ENCODE measurements at places on chromosomes 13 and 19.

DNA sequence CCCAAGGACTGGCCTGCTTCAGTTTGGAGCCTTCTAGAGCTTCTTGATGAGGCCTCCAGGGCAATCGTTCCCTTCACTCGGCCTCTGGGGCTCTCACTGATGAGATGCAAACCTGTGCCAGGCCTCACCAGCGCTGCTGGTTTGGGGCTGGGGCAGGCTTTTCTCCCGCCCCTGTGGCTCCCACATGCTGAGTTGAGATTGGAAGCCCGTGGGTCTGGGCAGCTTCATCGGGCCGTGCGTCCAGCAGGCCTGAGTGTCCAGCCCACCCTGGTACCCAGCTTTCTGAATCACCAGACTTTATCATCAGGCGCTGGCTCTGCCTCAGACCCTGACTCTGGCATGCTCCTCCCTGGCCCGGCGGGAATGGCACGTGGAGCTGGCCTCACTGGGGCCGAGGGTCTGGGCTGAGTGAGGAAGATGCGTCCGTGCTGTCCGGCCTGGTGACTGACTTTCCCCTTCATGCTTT is 4.3 kb downstream of the CALM3 start:
- no peak for DNase-seq
- H3K4me3 ChIP-seq: no peak overlapping the region

GRCh38 chr13:43267916-43268315 is 244.5 kb downstream of the DNAJC15 start:
- no peaks in the 10 kb centered on the region for H3K27me3 ChIP-seq
- DNase-seq: no peak
- no peak overlapping the region for H3K27ac ChIP-seq
- no peak overlapping the region for H3K4me3 ChIP-seq
- no peaks in the 10 kb centered on the region for H3K36me3 ChIP-seq

- H3K27me3 ChIP-seq: no peaks in the 10 kb centered on the region
- H3K4me1 ChIP-seq: peaks cover 31% of the 10 kb centered on the region
- DNase-seq: no peak
Measured at GRCh38 chr19:45250216-45250831, 747 bp upstream of the MARK4 start.

GRCh38 chr19:42467183-42467760 is 24.5 kb upstream of the CXCL17 start:
- H3K27me3 ChIP-seq: no peaks in the 10 kb centered on the region
- no peaks in the 10 kb centered on the region for H3K36me3 ChIP-seq
- H3K27ac ChIP-seq: no peak overlapping the region
- no peak overlapping the region for H3K4me3 ChIP-seq

- peaks cover 8% of the 10 kb centered on the region for H3K4me1 ChIP-seq
- no peaks in the 10 kb centered on the region for H3K36me3 ChIP-seq
- no peak for DNase-seq
- H3K27me3 ChIP-seq: no peaks in the 10 kb centered on the region
Measured at GRCh38 chr19:39205449-39205764, 1.3 kb upstream of the SYCN start.

GRCh38 chr19:9819596-9819909 is 674 bp upstream of the FBXL12 start:
- no peaks in the 10 kb centered on the region for H3K27me3 ChIP-seq
- H3K36me3 ChIP-seq: no peaks in the 10 kb centered on the region
- H3K27ac ChIP-seq: peak overlapping the region; percentile 64
- no peak overlapping the region for H3K4me3 ChIP-seq

- H3K4me1 ChIP-seq: no peaks in the 10 kb centered on the region
- H3K36me3 ChIP-seq: no peaks in the 10 kb centered on the region
- H3K27me3 ChIP-seq: no peaks in the 10 kb centered on the region
- no peak for DNase-seq
- H3K4me3 ChIP-seq: no peak overlapping the region
Measured at GRCh38 chr13:110726726-110727125, 13.2 kb downstream of the ING1 start.

GRCh38 chr19:17468302-17469091 is 1.8 kb upstream of the SLC27A1 start:
- H3K4me1 ChIP-seq: peaks cover 30% of the 10 kb centered on the region
- H3K4me3 ChIP-seq: no peak overlapping the region
- H3K27me3 ChIP-seq: no peaks in the 10 kb centered on the region
- no peak for DNase-seq
- no peaks in the 10 kb centered on the region for H3K36me3 ChIP-seq

- DNase-seq: no peak
- no peaks in the 10 kb centered on the region for H3K36me3 ChIP-seq
- H3K4me1 ChIP-seq: no peaks in the 10 kb centered on the region
Measured at GRCh38 chr13:34241332-34241731, 423.4 kb downstream of the RFC3 start.

GRCh38 chr13:111076155-111077013 is 38.7 kb upstream of the ARHGEF7 start:
- no peak overlapping the region for H3K27ac ChIP-seq
- H3K27me3 ChIP-seq: no peaks in the 10 kb centered on the region
- no peak overlapping the region for H3K4me3 ChIP-seq
- no peaks in the 10 kb centered on the region for H3K36me3 ChIP-seq

GRCh38 chr19:33868788-33869412 is 72.2 kb downstream of the KCTD15 start:
- DNase-seq: no peak
- no peaks in the 10 kb centered on the region for H3K27me3 ChIP-seq
- H3K4me3 ChIP-seq: no peak overlapping the region
- H3K36me3 ChIP-seq: no peaks in the 10 kb centered on the region

GRCh38 chr19:10424011-10424637 is 3.8 kb downstream of the PDE4A start:
- no peak for DNase-seq
- H3K27me3 ChIP-seq: no peaks in the 10 kb centered on the region
- H3K36me3 ChIP-seq: no peaks in the 10 kb centered on the region
- H3K4me1 ChIP-seq: peaks cover 17% of the 10 kb centered on the region
- peak overlapping the region; percentile 66 for H3K27ac ChIP-seq
- H3K4me3 ChIP-seq: peak overlapping the region; percentile 71

- H3K36me3 ChIP-seq: peaks cover 23% of the 10 kb centered on the region
- no peaks in the 10 kb centered on the region for H3K27me3 ChIP-seq
- no peak for DNase-seq
- no peaks in the 10 kb centered on the region for H3K4me1 ChIP-seq
- no peak overlapping the region for H3K4me3 ChIP-seq
- no peak overlapping the region for H3K27ac ChIP-seq
Measured at GRCh38 chr19:46361915-46362314, 15.0 kb downstream of the PPP5C start.

DNA sequence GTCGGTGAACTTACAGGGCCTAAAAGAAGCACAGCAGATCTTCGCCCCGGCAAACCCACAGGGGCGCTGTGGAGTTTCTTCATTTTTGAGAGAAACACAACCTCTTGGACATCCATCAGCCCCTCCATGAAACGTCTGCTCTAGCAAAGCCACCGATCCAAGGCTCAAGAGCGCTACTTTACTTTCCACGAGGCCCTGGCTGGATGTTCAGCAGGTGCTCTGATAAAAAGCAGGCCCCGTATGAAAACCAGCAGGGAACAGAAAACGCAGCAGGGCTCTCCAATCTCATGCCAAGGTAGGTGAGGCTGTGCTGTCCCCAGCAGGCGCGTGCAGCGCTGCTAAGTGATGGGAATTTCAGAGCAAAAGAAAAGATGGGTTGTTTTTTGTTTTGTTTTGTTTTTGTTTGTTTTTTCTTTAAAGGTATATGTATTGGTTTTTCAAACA is 86.7 kb downstream of the IRS2 start:
- no peak for DNase-seq
- H3K27ac ChIP-seq: no peak overlapping the region
- no peak overlapping the region for H3K4me3 ChIP-seq
- no peaks in the 10 kb centered on the region for H3K36me3 ChIP-seq
- no peaks in the 10 kb centered on the region for H3K27me3 ChIP-seq

GRCh38 chr13:67299072-67299635 is 69.0 kb upstream of the PCDH9 start:
- H3K4me3 ChIP-seq: no peak overlapping the region
- H3K36me3 ChIP-seq: no peaks in the 10 kb centered on the region
- no peaks in the 10 kb centered on the region for H3K4me1 ChIP-seq
- no peak for DNase-seq
- H3K27me3 ChIP-seq: no peaks in the 10 kb centered on the region

DNA sequence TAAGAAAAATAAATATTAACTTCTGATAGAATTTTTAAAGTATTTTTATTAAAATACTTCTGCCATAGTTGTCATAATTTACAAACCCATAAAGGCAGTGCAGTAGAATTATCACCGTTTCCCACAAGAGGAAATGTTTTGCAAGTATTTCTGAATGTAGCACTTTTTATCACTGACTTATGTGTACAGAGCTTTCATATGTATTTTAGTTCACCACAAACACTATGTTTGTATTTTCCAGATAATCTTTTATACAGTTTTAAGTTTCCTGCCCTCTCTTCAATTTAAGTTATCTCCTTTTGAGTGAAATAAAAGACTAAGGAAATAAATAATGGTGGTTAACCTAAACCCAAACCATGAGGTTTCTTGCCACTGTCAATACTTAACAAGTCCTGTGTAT is 24.2 kb downstream of the MIPEP start:
- H3K36me3 ChIP-seq: no peaks in the 10 kb centered on the region
- no peaks in the 10 kb centered on the region for H3K27me3 ChIP-seq
- no peaks in the 10 kb centered on the region for H3K4me1 ChIP-seq
- no peak overlapping the region for H3K4me3 ChIP-seq
- H3K27ac ChIP-seq: no peak overlapping the region
- no peak for DNase-seq

GRCh38 chr13:21229241-21230024 is 53.0 kb downstream of the MRPL57 start:
- no peaks in the 10 kb centered on the region for H3K27me3 ChIP-seq
- no peaks in the 10 kb centered on the region for H3K36me3 ChIP-seq

- DNase-seq: no peak
- H3K27ac ChIP-seq: no peak overlapping the region
- H3K27me3 ChIP-seq: no peaks in the 10 kb centered on the region
- peaks cover 8% of the 10 kb centered on the region for H3K4me1 ChIP-seq
- no peaks in the 10 kb centered on the region for H3K36me3 ChIP-seq
- H3K4me3 ChIP-seq: no peak overlapping the region
Measured at GRCh38 chr19:48716562-48717291, 2.8 kb downstream of the MAMSTR start.

Measured in HCT116 (cell line).